ENCODE measurements at places on chromosomes 13 and 19.

- no peak for DNase-seq
Observed at GRCh38 chr13:110528371-110528770, 33.2 kb downstream of the RAB20 start.

DNA sequence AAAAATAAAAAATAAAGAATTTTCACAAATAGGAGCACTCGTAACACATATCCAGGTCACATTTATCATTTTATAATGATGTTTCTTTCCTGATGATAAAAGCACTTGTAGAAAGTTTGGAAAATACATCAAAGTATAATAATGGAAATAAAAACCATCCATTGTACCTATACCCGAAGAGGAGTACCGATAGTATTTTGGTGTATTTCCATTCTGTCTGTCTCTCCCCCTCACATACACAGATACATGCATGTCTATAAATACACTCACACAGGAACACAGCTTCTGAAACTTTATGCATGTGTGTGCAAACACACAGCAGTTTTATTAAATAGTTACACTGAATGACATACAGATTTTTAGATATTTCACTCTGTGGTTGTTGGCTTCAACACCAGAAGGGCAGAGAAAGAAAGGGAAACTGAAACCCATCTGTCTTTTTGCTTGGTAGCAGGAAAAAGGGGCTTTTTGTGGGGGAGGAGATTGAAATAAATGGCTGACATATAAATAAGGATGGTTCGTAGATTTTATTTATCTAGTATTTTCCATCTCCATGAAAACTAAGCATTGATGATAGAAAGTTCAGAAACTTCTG is 114.8 kb downstream of the LRCH1 start:
- peak; percentile 94 for DNase-seq

DNA sequence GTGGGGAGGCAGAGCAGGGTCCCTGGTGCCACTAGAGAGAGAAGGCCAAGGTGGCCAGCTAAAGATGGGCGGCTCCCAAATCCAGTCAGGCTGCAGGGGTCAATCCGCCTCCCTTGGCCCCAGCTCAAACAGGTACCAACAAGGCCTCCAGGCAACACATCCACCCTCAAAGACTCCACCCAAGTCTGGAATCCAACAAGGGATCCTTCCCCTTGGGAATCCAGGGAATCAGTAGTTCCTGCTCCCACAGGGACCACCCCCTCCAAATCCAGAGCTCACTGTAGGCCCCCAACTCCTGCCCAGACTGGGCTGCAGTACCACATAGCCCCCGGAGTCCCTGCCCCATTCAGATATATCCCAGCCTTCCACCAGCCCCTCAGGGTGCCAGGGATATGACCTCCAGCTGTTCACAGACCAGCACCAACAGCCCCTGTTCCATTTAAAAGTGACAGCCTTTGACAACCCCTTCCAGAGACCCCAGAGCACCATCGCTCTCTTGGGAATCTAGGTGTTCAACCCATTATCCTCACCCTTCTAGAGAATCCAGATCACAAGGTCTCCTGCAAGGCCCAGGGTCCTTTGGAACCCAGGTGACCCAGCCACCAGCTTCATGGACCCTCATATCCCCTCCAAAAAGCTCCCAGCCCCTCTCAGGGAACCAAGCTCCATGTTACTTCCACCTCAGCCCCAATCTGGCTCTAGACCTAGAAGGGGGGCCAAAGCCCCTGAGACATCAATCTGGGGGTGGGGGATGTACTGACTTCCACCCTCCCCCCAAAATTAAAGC is 3.2 kb downstream of the ERF start:
- no peak for DNase-seq

DNA sequence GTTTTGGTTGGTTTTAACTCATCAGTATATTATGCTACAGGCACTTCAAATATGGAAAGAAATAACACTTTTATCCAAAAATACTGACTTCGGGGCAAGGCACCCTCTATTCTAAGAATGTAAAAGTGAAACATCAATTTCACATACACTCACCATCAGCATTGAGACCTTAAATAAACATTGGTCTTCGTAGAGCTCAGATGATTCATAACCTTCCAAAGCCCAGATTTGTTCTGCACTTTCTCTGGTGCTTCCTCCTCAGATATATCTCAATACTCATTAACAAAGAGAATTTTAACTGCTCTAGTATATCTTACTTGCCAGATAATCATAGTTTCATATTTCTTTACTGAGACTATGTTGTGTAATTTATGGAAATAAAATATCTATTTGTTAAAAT is 794.3 kb downstream of the LIG4 start:
- DNase-seq: no peak

DNA sequence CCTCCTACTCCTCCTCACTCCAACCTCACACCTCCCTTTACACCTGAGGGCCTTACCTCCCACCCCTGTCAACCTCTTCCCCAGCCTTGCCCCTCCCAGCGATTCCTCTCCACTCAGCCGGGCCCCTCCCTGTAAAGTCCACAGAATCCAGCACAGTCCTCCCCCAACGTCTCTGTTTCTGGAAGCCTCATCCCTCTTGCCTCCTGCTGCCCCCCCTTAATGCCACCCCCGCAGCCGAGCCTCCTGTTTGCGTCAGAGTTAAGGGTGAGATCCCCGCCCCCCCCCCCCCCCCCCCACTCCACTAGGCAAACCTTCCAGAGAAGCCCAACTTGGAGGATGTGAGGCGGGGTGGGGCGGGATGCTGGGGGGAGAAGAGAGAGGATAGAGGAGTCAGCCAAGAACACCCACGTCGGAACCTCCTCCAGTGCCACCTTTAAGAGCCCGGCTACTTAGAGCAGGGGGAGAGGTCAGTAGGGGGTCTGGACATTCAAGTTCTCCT is 2.1 kb downstream of the UNC13A start:
- no peak for DNase-seq

DNA sequence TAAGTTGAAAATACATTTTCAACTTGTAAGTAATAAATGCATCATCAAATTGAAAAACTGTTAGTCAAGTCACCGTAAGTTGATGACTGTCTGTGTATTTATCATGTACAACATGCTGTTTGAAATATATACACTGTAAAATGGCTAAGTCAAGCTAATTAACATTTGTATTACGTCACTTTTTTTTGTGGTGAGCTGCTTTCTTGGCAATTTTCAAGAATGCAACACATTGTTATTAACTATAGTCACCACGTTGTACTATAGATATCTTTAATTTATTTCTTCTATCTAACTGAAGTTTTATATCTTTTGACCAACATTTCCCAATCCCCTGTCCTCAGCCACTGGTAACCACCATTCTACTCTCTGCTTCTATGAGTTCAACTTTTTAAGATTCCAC is 57.0 kb downstream of the RBM26 start:
- DNase-seq: no peak

DNA sequence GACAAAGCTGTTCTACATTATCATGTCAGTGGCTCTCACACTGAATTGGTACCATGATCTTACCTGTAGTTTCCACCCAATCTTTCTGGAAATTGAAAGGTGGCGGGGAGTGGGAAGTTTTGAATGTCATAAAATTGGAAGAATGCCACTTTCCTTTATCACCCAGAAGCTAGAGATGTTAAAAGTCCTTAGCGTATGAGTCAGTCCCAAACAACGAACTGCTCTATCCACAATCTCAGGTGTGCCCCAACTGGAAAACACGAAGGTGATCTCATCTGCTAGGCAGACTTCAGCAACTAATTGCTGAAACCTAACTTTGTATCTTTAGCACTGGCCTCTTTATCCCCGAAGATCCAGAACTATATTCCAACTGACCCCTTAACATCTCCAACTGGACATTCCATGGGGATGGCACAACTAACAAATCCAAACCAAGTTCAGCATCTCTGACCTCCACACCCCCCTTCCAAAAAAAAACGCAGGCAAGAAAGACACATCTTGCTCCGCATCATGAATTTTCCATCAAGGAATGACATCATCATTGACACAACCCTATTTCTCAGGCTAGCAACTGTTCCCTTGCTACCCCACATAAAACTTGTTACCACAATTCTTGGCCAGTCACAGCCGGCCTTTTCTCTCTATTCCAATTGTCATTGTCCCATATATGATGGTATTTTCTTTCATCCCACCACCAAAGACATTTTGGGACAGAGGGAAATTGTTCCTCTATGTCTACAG is 175.4 kb downstream of the KLF12 start:
- no peak for DNase-seq

DNA sequence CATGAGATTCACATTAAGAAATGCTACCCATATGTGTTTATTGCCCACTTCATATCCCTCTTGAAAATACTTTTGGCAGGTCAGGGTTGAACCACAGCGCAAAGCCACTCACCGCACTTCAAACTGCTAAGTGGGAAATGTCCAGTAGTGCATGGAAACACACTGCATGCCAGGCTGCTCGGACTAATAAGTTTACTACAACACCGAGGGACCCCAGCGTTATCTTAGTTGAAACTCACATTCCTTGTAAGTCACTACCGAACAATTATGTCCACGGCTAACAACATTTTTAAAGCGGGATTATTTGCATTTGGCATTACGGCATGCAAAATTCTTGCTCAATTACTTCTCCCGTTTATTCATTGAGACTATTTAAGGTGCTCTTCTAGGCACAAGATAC is 4.0 kb downstream of the BRD4 start:
- DNase-seq: no peak

Measured in common myeloid progenitor, CD34-positive (primary cell).